ENCODE measurements at places on chromosomes 5 and 9.
A peak's percentile ranks its signal among the peaks of the same experiment; 100 is the strongest.

DNA sequence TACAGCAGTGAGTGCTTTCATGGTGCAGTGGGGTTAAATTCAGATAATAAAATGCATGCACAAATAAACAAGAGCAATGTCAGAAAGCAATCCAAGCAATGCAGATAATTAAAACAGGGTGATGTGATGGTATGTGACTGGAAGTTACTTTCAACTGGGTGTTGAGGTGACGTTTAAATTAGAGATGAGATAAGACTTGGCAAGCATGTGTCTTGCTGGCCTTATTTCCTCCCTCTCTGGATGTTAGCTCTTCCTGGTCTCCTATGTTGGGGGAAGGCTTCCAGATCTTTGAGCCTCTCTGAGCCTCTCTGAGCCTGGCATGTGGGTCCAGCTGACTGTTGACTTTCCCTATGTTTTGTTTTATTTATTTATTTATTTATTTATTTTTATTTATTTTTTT lies 54.4 kb downstream of the DOCK2 start:
- DNase-seq: no peak

- no peak for DNase-seq
These were observed 428.7 kb downstream of the NFIB start for GRCh38 chr9:13885258-13885657.

DNA sequence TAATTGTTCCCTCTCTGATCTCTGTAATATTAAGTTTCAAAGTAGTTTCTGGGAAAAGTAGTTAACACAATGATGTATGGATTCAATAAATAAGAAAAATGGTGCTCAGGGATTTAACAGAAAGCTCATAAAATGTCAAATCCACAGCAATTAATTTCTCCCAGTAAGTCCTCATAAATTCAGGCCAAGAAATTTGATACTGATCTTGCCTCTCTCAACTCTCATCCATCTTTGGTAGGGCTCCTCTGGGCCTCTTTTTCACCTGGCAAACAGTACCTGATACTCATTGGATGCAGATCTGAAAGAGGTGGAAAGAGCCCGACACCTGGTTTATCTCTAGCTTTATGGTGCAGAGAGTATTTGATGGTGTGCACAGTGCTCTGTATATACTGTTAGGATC lies 106.1 kb downstream of the STK32A start:
- no peak for DNase-seq

DNA sequence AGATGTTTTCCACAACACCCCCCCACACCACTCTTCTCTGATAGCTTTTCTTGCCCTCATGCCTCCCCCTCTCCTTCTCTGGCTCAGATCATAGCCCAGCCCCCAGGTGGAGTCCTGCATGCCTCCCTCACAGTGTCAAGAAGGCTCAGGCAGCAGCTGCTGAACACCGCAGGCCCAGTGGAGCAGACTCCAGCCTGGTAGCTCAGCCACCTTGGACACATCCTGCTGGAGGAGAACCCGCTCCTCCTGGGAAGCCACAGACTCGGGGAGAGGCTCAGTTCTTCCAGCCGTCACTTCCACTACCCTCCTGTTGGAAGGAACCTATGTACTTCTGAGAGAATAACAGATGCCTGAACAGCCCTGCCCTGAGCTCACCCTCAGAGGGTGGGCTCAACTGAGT lies 143.4 kb downstream of the SPOCK1 start:
- no peak for DNase-seq

DNA sequence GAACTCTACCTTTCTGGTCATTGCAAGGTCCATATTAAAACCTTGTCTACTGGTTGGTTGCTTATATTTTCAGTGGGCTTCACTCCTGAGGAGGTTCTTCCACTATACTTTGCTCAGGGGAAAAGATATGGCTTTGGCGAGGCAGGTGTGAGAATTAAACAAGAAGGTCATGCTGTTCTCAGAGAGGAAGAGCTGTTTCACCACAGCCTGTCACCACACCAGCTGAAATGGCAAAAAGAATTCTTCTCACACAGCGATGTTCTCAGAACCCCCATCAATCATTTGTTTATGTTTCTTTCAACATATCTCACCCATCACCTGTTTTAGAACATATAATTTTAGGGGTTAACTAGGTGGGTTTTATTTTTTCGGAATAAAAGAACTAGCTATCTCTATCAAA lies 38.6 kb downstream of the CAPSL start:
- peak; percentile 58 for DNase-seq

DNA sequence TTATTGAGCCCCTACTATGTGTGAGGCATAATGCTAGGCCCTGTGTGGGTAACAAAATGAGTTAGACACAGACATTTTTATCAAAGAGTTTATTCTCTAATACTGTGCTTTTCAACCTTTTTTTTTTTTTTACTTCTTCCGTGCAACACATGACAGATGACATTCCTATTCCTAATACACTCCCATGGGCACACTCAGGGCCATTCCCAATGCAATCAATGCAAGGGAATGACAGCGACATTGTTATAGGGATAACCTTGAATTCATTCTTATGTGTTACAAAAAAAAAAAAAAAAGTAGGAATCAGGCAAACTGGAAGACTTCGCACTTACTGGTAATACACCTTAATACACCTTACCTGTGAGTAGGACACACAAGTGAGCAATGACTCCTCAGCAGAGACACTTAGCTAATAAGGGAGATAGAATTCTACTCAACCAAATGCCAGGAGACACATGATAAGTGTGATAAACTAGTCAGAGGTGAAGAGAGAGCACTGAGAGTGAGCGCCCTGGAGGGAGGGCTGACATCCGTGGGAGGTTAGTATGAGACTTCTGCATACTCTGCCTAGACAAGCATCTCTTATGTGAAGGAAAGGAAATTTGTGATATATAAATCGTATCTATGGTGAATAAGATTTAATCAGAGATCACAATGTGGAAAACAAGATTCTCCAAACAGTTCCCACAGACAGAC lies 21.0 kb upstream of the ARSB start:
- no peak for DNase-seq

GRCh38 chr5:40871177-40871576 lies 30.0 kb downstream of the CARD6 start:
- DNase-seq: no peak

GRCh38 chr5:179239256-179240135 lies 105.8 kb downstream of the ADAMTS2 start:
- DNase-seq: no peak

GRCh38 chr5:139164020-139164419 lies 34.1 kb downstream of the SIL1 start:
- no peak for DNase-seq

- no peak for DNase-seq
These were observed 7.7 kb upstream of the TTC23L start for GRCh38 chr5:34831303-34831702.

GRCh38 chr5:167219298-167219697 lies 1072.1 kb upstream of the WWC1 start:
- DNase-seq: no peak

- DNase-seq: no peak
These were observed 11.2 kb downstream of the ENC1 start for GRCh38 chr5:74629326-74629725.

GRCh38 chr5:57692582-57693487 lies 210.2 kb upstream of the ACTBL2 start:
- no peak for DNase-seq

DNA sequence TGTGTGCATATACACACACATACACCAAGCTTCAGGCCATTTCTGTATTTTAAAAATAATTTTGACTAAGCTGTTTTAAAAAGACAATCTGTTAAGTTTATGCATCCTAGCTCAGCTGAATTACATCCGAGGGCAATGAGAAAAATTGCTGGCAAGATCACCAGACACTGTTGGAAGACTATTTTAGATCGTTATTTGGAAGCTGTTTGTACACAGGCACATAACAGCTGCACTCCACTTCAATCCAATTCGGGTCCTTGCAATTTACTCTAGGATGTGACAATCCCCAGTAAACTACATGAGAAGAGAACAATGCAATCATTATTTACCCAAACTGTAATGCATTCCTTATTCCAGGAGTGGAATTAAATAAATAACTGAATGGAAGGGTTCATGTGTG lies 79.3 kb upstream of the RASA1 start:
- DNase-seq: no peak

DNA sequence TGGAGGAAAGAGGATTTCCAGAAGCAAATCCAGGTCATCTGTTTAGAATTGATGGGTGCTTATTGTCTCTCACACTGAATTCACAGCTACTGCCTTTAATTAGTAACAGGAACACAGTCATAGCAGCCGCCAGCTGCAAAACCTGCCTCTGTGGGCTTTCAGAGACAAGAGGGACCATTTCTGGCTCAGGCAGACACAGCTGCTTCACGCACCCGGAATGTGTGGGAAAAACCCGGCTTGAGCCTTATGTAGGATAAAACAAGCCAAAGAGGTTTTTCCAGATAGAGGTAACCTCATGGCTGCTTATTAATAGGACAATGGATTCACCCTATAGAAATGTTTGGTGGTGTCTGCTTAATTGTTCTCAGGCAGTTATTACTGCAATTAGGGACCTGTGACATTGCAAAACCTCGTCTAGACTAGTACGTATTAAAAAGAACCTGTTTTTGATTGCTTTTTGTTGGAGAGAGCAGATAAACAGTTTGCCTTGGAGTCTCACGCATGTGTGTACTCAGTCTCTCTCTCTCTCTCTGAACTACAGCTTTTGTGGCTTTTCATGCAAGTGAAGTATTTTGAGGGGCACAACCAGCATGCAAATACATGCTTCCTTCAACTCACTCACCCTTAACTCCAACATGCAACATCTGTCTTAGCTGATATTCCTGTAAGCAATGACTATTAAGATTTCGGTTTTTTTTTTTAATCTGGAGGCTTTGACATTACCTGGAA lies 302.7 kb downstream of the PLK2 start:
- DNase-seq: no peak

- no peak for DNase-seq
These were observed 653 bp downstream of the LHX3 start for GRCh38 chr9:136204145-136204805.

GRCh38 chr9:93533863-93534262 lies 42.5 kb upstream of the PHF2 start:
- DNase-seq: no peak

DNA sequence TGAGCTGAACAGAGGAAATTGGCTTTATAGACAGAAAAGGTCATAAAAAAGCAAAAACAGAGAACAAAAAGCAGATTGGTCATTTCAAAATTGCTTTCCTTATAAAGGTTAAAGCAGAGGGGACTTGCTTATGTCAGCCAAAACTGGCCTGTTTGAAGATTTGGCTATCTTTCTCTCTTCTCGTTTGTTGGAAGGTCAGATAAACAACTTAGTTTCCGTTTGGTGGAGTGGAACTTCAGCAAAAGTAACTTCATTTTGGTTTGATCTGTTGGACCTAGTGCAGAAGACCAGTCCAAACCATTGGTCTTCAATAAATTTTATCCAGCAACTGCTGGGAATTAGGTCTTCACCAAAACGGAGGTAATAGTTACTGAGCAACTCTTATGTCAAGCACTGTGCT lies 45.1 kb upstream of the HMGCS1 start:
- no peak for DNase-seq

DNA sequence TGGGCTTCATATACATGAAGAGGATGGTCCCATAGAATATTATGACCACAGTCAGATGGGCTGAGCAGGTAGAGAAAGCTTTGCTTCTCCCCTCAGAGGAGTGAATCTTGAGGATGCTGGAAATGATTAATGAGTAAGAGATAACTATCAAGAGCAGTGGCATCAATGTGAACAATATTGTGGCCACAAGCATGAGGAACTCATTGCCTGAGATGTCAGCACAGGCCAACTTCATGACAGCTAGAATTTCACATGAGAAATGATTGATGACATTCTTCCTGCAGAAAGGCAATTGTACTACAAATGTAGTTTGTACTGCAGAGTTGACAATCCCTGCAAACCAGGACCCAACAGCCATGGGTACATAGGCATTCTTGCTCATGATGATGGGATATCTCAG lies 586 bp downstream of the OR13C9 start:
- no peak for DNase-seq

GRCh38 chr9:26735160-26735559 lies 157.4 kb downstream of the CAAP1 start:
- DNase-seq: no peak

DNA sequence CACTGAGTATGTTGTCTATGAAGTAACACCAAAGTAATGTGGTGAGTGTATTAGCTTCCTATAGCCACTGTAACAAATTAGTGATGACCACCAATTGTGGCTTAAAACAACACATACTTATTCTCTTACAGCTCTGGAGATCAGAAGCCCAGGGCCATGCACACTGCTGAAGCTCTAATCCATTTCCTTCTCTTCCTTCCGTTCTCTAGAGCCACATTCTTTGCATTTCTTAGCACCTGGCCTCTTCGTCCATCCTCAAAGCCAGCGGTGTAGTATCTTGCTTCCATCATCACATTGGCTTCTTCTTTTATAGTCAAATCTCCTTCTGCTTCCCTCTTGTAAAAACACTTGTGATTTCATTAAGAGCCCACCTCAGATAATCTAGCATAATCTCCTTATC lies 230.3 kb upstream of the RFX3 start:
- DNase-seq: no peak

DNA sequence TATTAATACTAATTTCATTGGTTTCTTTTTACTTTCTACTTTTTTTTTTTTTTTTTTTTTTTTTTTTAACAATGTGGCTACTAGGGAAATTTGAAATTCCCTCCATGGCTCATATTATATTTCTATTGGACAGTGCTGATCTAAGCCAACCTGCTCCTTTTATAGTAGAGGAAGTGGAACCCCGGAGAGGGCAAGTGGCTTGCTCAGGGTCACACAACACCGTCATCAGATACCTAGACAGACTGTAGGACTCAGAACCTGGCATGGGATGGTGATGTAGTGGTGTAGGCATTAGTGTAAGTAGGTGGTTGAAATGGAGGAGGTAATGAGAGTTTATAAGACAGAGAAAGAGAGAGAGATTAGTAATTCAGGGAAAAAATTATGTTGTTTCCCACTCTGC lies 10.8 kb downstream of the ZNF618 start:
- DNase-seq: no peak

GRCh38 chr5:81906086-81906485 lies 65.7 kb upstream of the ATG10 start:
- DNase-seq: no peak

DNA sequence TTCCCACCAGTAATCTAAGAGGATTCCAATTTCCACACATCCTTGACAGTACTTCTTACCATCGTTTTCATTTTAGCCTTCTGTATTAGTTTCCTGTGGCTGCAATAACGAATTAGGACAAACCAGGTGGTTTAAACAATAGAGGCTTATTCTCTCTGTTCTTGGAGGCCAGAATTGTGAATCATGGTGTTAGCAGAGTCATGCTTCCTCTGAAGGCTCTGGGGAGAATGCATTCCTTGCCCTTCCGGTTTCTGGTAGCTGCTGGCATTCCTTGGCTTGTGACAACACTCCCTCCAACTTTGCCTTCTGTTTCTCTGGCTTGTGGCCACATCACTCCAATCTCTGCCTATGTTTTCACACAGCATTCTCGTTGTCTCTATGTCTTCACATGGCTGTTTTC lies 23.5 kb downstream of the RIGI start:
- no peak for DNase-seq

- no peak for DNase-seq
These were observed 18.3 kb downstream of the LAMC3 start for GRCh38 chr9:131027048-131027871.

DNA sequence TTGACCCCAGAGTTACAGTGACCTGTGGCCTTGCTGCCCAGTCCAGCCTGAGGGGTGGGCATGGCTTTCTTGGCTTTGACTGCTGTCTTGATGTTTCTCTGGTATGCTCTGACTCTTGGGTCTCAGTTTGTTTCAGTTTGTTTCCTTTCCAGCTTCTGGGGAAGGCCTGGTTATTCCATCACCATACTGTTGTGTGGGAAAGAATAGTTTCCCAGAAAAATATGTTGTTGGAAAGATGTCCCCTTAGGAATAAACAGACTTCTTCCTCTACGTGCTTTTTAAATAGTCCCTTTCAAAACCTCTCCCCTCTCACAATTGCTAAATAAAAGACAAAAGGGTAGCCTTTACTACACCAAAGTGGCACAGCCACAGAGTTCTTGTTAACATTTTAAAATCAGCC lies 49.5 kb downstream of the EGFLAM start:
- no peak for DNase-seq

All from activated CD8-positive, alpha-beta T cell treated with anti-CD3 and anti-CD28 coated beads, Interleukin-2, amount 10 ng/mL, durations not matched to agents 7 days and 5 days (primary cell).